ENCODE measurements at places on chromosomes 2 and 18.

DNA sequence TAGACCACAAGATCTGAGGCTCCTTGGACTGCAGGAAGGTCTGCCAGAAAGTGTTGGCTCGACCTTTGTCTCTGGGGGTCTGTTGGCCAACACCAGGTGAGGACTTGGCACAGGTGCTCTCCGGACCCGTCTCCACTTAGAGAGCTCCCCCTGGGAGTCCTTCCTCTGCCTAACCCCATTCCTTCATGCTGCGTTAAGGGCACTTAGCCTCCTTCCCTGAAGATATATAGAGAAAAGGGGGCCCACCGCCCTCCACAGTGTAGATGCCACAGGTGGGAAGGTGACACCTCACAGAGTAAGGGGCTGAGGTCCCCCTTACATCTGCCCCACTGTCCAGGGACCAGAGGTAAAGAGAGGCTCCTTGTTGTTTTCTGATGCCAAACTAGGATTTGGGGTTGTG, 8.2 kb downstream of the IGFBP5 start:
- DNase-seq, result no peak

- DNase-seq, result no peak
Measured at GRCh38 chr2:45712570-45712969, 61.1 kb downstream of the PRKCE start.

DNA sequence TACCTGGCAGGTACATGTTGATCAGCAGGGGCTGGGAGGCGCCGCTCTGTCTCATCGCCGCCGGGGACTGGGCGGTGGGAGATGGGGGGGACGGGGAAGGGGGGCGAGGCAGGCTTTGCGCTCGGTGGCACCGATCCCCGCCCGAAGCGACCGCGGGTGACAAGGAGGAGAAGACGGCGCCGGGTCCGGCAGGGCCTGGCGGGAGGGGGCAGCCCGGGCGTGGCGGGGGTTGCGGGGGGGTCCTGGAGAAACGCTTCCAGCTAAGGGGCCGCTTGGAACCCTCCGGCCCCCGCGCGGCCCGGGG, at the start of gene FEV:
FEV (minus strand) TSS at position 164 of the 304 bp plus-strand sequence; CDS start at position 55, 109 bp downstream.
- DNase-seq, result no peak

DNA sequence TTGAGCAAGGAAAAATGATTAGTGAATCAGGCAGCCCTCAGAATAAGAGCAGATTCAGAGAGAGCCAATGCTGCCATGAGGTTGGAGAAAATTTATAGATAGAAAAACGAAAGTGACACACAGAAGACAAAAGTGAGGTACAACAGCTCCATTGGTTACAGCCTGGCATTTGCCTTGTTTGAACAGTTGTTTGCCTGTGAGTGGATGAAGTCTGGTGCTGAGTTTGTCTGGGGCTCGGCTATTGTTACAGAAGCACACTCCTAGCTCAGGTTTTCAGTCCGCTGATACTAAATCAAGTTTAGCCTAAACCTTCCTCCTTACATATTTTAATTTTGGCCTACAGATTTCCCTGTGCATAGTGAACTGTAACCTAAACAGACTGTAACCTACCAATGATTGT, 387.8 kb upstream of the RAB12 start:
- no peak for DNase-seq

DNA sequence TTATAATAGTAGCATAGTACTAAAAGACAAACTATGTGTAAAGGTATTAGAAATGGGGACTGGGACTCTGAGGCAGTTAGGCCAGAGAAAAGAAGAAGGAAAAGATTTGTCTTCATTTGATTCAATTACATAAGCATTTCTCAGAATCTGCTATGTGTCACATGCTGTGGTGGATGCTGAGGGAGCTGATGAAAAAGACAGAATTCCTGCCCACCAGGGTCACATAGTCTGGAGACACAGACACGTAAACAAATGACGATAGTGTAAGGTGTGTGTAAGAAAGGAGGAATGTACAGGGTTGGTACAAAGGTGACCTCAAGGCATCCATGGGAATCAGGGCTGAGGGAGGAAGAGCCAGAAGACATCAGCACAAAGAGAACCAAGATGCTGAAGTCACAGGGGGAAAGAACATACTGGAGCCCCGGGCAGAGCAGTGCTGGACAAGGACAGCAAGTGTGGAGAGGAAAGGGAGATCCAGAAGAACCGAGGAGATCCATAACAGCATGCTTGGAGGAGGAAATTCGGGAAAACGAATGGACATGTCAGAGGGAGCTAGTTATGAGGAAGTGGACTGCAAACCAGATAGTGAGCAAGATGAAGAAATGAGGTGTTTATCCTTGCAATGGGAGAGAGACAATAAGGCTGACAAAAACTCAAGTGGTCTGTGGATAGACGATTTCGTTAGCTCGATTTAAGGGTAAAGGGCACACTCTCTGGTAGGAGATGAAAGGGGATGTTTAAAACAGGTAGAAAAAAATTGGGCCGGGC, 1.2 kb upstream of the MAPRE3 start:
- DNase-seq, result no peak

GRCh38 chr2:232438951-232439757, 16.8 kb upstream of the ALPI start:
- peak; percentile 21 for DNase-seq

DNA sequence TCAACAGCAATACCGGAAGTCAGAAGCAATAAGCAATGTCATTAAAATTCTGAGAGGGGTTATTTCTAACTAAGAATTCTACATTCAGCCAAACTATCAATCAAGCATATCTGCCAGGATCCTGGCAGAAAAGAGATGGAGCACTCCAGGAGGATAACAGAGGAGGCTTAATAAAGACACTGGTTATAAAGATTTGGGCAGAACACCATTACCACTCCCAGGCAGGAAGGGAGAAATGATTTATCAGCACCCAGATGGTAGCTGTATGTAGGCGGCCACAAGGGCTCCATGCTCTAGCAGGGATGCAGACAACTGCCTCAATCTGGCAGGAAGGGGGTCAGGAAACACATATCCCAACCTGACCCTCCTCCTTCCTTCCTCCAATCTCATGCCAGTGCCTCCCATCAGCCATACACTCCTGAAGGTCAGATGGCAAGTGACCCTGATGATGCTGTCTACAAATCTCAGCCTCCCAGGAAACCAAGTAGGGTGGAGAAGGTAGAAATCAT, 20.5 kb upstream of the TNFAIP6 start:
- no peak for DNase-seq

DNA sequence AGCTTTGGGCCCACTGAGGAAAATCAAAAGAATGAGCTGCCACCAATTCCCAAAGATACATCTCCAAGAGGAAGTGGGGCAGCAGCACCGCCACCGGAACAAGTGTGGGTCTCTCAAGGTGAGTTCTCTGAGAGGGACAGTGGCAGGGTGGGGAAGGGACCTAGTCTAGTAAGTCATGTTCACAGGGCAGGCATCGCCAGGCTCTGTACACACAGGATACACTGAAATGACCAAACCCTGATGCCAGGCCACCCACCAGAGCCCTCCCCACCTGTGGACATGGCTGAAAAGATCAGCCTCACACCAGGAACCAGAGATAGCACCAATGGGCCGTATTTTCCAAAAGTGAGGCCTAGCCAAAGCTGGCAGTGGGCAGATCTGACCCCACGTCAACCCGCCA, 108.2 kb upstream of the SMAD2 start:
- DNase-seq, result no peak

All from activated effector memory CD4-positive, alpha-beta T cell treated with Interleukin-2 at 50 U/mL for 16 hours (primary cell).